Hematopoietic multipotent progenitor cell treated with erythropoietin and hydrocortisone succinate and interleukin-3 and kit ligand, for 6 days (in vitro differentiated cells): ENCODE measurements at places on chromosomes 2 and 18.

- DNase-seq, result no peak
Observed at GRCh38 chr2:223529696-223530095, 72.5 kb downstream of the SCG2 start.

DNA sequence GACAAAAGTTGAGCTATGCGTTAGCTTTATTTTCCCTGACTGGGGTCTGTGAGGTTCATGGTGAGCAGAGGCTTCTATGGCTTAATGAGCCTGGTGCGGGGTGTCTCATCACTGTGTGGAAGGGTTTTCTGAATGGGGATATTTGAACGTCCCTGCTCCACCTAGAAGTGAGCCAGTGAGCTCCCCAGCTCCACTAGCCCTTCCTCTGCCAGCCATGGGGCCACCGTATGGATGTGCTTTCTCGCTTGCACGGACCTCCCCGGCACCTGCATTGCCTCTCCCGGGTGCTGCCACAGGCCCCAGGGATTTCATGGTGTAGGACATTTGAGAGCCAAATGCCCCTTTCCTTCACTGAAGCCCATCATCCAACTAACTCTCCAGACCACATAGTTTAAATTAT lies 37.8 kb downstream of the CYP26B1 start:
- no peak for DNase-seq

DNA sequence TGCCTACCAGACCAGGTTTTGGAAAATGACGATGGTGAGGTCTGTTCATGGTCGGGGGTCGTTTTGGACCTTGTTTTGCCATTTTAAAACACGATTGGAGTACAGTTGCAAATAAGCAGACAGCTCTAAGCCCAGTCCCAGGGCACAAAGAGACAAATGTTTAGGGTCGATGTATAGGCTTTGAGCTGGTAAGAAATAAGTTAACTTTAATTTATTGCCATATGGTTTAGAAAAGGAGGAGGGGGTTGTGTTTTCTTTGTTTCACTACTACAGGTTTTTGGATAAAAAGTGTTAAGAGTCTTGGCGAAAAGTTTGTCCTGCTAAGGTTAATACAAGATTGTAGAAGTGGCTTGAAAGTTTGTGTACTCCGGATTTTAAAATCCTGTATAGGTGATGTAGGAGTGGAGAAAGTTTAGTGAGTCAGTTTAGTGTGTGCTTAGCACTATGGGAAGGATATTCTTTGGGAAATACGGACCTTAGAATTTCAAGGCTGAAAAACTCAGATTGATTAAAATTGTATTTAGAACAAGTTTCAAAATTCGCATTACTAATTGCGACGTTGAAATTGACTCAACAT lies 1.3 kb downstream of the KCMF1 start:
- peak; percentile 25 for DNase-seq

GRCh38 chr2:231970461-231970860 lies 8.9 kb downstream of the DIS3L2 start:
- no peak for DNase-seq

GRCh38 chr2:199784512-199784911 lies 66.5 kb downstream of the FTCDNL1 start:
- no peak for DNase-seq

DNA sequence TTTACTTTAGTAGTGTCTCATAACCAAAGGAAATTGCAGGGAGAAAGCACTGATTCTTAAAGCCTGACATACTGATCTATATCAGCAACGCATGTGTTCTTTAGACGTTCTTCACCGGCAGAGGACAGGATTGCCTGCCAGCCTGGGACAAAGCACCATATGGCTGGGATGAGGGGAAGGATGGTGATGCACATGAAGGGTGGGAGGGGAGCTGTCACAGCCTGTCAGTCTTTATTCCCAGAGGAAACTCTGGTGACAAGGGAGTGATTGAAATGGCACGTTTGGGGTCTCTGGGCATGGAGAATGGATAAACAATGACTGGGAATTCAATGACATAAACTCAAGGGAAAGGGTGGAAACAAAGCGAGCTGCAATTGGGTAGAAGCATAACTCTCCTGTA lies 808.1 kb downstream of the DCC start:
- DNase-seq, result no peak

DNA sequence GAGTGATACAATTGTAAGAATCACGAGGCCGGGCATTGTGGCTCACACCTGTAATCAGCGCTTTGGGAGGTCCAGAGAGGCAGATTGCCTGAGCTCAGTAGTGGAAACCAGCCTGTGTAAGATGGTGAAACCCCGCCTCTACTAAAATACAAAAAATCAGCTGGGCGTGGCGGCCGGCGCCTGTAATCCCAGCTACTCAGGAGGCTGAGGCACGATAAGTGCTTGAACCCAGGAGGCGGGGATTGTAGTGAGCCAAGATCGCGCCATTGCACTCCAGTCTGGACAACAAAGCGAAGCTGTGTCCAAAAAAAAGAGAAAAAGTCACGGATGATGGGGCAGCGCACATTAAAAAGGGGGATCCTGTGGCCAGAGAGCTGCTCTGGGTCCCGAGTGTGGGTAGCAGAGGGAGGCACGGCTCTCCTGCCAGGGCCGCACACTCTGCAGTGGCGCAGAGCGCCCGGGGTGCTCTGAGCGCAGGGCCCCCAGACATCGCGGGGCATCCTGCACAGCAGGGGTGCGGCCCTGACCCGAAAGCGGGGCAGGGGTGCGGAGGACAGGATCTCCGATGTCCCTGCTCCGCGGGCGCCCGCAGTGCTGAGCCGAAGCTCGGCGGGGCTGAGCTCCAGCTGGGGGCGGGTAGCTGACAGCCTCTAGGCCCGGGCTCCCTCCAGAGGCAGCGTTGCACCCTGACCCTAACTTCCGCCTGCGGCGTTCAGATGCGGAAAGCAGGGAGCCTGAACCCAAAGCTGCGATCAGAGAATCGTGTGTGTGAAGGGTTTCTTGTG lies 30.4 kb upstream of the RAB6D start:
- DNase-seq, result peak; percentile 42

GRCh38 chr2:160784034-160784433 lies 290.4 kb upstream of the RBMS1 start:
- DNase-seq, result peak; percentile 6

DNA sequence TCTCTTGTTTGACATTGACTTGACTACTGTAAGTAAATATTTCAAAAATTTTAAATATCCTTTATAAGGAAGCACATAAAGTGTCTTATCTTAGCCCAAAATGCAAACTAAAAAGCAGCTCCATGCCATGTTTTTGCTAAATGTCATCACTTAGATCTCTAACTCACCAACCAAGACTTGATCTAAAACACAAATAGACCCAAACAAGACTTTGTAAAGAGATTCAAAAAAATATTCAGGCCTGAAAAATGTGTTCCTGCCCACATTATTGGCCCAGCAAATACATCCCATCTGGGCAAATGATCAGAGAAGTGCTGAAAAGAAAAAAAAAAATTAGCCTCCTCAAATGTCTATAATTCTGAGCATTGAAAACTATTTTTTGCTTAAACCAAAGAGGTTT lies 187.6 kb downstream of the MREG start:
- no peak for DNase-seq

DNA sequence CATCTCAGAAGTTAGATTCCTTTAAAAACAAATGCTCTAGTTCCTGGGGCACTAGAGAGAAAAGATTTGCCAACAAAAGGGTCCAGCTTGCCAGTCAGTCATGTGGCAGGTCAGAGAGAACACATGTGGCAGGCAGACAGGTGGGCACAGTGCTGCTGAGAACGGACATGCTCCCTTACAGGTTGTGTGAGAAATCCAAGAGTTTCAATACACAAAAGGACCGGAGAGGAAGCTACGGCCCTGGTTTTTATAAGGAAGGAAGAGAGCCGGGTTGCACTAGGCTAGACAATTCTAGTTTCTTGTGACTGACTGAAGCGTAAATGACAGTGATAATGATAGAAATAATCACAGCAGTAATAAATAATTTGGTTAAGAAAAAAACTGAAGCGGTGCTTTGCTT lies 18.3 kb downstream of the CDC42EP3 start:
- DNase-seq, result no peak

DNA sequence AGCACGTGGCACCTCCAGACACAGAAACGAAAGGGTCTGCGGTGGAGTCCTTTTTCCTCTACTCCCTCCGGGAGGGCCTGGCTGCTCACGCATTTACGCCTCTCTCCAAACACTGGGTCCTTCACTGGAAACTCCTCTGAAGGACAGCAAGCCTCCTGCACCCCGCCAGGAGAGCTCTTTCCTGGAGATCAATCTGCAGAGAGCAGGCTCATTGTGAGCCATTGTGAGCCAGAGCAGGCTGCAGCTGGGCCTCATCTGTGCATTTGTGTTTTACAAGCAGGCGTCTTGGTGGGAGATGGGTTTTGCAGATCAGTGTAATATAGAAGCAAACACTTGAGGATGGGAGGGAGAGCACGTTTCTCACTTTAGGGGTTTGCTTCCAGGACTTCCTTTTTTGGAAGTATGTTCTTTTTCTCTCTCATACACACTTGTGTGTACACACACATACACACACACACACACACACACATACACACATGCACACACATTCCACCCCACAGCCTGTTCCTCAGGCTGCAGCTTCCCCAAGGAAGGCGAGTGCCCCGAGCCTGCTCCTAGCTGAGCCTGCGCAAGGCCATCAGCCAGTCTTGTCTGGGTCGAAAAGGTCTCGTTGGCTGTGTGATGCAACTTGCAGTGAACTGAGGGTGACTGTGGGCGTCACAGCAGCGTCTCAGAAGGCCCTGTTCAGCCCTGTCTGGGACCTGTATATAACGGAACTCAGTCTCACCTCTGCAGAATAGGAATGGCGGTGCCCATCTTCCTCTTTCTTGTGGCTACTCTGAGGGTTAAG lies 163.5 kb downstream of the GLI2 start:
- DNase-seq, result no peak

- DNase-seq, result no peak
Observed at GRCh38 chr2:121089166-121089510, 195.9 kb downstream of the TFCP2L1 start.

GRCh38 chr2:138137949-138138348 lies 173.7 kb downstream of the HNMT start:
- no peak for DNase-seq

GRCh38 chr2:231918501-231919330 lies 7.5 kb downstream of the NPPC start:
- no peak for DNase-seq
